ENCODE measurements at places on chromosomes 12 and 14. TPM values are rescaled to one million over a fixed set of nuclear protein-coding genes. Genes with fewer than 3 reads are reported as not detected.

DNA sequence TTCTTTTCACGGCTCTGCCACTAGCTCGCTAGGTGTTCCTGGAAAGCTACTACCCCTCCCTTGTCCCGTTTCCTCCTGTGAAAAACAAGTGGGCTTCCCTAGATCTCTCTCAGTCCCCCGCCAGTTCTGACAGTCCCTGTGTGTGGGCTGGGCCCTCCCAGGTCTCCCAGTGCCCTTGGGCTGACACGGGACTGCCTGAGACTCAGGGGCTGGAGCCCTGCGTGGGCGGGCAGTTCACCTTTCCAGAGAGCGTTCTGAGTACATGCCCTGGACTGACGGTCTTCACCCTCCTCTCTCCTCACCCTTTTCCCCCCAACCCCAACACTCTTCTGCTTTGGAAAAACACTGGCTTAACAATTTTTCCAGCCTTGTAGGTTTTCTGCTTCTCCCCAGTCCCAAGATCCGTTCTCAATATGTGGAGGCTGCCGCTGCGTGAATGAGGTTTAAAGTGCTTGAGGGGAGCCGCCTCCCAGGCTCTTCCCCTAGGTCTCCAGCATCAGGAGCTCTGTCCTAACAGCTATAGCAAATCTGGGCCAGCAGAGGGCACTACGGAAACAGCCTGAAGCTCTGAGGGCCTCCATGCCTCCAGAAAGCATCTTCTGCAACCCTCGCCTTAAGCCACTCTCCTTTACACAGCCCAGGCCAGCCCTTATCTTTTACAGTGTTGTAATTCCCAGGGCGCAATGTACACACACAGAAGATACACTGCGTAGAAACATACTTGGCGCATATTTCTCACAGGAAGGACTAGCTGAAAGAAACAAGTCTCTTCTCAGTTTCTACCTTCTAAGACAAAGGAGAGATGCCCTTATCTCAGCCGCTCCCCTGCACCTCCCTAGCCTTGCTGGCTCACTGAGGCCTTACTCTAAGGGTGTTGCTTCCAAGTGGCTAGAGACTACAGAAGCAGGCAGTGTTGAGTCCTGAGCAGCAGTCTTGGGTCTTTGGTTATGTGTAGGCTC is 10.4 kb upstream of the DCD start:
- DNase-seq, result no peak

GRCh38 chr14:74664717-74665116 is 48.2 kb downstream of the AREL1 start:
- DNase-seq, result no peak

- DNase-seq, result no peak
These were observed 211.0 kb upstream of the NUDT4 start for GRCh38 chr12:93166541-93167307.

DNA sequence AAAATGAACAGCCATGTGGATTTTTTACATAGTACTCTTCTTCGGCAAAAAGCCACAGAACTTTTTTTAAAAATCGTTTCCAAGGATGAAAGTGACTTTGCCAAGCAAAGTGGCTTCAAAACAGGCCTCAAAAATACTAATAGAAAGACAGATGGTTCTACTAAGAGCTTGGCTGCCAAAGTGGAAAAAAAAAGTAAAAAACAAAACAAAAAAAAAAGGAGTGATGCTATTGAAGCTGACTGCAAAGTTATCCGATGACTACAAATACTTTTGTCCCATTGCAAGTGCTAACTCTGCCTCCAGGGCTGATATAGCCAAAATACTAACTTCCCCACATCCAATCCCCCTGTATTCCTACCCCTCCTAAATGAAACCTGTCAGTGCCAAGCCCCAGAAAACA is 277.6 kb downstream of the SOX5 start:
- no peak for DNase-seq

- no peak for DNase-seq
These were observed 437.9 kb downstream of the AACS start for GRCh38 chr12:125503128-125503527.

DNA sequence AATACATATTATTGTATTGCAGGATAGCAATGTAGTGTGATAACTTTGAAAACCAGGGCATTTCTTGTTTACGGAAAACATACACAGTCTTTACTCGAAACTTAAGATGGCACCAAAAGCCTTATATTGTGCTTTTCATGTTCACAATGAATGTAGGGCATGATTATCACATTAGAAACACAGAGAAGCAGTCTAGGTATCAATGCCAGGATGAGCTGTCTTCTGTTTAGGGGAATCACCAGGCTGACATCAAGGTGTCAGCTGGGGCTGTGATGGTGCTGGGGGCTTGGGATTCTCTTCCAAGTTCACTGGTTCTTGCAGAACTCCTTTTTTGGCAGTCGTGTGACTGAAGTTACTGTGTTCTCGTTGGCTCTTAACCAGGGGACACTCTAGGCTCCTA is 1067.3 kb downstream of the FLRT2 start:
- DNase-seq, result no peak

DNA sequence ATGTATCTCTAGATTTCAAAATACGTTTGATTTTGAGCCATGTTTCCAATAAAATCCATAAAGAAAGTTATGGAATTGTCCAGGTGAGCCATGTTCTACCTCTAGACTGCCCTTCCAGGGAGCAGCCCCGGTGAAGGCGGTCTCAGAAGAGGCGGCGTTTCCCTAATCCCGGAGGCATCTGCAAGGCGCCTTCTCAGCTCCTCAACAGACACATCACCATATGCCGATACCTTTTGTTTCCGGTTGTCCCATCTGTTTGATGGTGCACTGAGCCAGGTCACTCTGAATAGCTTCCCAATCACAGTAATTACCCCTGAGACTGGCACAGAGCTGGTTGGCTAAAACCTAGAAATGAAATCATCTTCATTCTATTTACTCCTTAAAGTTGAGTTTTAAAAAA is 305.5 kb upstream of the FKBP4 start:
- DNase-seq, result no peak

DNA sequence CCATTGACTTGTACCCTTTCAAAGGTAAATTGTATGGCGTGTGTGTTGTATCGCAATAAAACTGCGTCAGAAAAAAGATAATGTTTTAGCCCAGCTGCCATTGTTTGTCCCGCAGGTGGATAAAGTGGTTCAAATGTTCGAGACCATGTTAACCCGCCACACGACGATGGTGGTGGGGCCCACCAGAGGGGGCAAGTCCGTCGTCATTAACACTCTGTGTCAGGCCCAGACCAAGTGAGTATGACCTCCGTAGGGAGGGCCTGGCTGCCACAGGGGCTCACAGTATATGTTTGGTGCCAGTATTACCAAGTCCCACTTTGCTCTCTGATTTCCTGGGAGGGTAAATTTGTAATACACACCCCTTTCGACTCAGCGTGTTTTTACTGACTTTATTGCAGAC is 96.9 kb downstream of the DNAH10 start:
- DNase-seq, result no peak

GRCh38 chr12:123062681-123063486 is 82.4 kb downstream of the ARL6IP4 start:
- DNase-seq, result no peak

- no peak for DNase-seq
These were observed 21.3 kb upstream of the RHOJ start for GRCh38 chr14:63182968-63183367.

Gene PTPRO
- 0.55 TPM for total RNA-seq

Gene DIO2
- total RNA-seq, result 2.3 TPM

Gene DPPA3
- not detected for total RNA-seq

Gene OR4E2
- total RNA-seq, result not detected
